ENCODE measurements at places on chromosomes 3 and 15.

DNA sequence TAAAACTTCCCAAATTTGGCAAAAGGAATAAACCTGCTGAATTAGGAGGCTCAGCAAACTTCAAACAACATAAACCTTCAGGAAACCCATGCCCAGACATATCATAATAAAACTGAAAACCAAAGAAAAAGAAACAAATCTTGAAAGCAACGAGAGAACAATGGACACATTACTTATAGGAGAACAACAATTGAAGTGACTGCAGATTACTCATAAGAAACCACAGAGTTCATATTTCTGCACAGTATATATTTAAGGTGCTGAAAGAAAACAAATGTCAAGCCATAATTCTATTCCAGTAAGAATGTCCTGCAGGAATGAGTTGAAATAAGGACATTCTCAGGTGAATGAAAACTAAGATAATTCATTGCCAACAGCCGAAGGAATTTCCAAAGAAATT lies 80.8 kb upstream of the PROK2 start:
- no peak for DNase-seq

- no peak for DNase-seq
Measured at GRCh38 chr15:40075298-40076044, 33.2 kb downstream of the BMF start.

DNA sequence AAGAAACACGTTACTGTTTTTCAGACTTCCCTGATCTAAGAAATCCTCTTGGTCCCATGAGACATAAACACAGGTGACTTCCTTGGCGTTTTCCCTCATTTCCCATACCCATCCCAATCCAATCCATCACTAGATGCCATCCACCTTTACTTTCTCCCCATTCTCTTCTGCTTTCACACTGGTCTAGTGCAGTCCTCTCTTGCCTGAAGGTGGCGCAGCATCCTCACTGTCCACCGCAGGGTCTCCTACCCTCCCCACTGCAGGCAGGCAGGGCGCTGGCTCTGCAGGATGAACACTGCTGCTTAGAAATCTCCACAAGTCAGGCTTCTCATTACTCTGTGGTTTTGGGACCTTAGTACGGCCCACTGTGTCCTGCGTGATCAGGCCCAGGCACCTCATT lies 58.2 kb downstream of the RAB7A start:
- DNase-seq, result peak; percentile 39

DNA sequence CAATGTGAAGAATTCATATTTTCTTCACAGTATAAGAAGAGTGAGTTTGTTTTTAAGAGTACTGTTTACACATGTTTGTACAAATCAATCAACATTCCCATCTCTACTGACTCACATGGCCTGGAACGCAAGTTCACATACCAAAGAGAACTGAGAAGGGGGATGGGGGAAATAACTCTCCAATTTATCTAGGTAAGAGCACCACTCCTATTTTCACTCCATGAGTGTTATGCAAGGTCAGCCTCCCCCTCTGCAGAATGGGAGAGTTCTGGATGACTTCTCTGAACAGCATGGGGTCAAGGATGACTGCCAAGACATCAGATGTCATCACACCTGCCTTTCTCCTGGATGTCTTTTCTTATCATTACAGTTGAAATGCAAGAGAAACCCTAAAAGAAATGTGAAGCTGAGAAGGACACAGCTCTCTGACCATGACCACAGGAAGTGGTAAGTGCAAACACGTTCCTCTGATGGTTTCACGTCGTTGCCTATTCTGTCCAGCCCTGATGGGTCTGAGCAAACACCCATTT lies 95.2 kb downstream of the SEMA6D start:
- no peak for DNase-seq

DNA sequence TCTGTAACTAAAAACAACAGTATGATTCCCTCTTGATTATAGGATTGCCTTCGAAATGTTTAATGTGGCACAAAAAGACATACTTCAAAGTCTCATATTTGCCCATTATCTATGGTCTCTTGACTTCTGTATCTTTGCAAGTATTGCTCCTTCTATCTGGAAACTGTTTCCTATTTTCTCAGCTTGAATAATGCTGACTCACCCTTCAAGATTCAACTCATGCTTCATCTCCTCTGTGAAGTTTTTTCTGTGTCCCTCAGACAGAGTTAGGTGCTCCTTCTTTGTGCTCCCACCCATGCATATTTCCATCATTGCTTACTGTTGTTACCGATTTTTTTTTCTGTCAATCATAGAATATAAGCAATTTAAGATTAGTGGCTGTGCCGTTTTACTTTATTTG lies 192.8 kb upstream of the ROBO1 start:
- DNase-seq, result no peak

DNA sequence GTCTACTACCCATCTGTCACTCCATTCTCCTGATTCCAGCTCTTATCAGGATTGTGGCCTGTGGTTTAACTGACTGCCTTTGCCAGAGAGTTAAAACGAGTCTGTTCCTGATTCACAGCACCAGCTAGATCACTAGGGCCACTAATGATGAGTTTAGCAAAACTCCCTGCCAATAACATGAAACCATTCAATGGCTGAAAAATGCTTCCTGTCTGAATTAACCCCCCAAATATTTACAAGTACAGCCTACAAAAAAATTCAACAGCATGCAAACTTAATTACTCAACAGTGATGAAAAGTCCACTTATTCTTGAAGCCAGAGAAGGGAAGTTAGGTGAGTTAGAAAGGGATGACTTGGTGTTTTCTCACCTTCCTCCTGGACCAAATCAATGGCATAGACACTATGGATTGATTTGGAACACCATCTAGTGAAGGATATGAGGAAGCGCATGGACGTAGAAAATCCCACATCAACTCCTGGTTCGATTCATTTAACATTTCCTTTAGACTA lies 141.4 kb downstream of the TGFBR2 start:
- DNase-seq, result no peak

DNA sequence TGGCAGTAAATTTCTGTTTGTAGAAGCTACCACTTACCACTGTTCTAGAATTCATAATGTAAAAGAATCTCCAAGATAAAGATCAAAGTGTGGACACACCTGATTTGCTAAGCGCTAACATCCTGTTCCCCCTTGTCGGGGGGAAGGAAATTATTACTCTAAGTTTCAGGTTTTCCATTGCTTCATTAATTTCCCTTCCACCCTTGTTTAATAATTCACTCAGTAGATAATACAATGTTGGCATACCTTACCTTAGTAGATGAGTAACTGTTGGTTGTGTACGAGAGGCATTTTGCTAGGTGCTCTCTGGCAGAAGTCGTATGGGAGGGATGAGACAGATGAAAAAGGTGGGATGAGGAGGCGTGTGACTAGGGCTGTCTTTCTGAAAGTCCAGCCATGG lies 641.2 kb upstream of the ARRDC4 start:
- DNase-seq, result no peak

GRCh38 chr3:101846709-101847108 lies 2.6 kb upstream of the NFKBIZ start:
- no peak for DNase-seq

GRCh38 chr3:86930831-86931230 lies 60.1 kb downstream of the VGLL3 start:
- DNase-seq, result no peak

GRCh38 chr3:22947851-22948250 lies 255.3 kb upstream of the UBE2E2 start:
- no peak for DNase-seq

DNA sequence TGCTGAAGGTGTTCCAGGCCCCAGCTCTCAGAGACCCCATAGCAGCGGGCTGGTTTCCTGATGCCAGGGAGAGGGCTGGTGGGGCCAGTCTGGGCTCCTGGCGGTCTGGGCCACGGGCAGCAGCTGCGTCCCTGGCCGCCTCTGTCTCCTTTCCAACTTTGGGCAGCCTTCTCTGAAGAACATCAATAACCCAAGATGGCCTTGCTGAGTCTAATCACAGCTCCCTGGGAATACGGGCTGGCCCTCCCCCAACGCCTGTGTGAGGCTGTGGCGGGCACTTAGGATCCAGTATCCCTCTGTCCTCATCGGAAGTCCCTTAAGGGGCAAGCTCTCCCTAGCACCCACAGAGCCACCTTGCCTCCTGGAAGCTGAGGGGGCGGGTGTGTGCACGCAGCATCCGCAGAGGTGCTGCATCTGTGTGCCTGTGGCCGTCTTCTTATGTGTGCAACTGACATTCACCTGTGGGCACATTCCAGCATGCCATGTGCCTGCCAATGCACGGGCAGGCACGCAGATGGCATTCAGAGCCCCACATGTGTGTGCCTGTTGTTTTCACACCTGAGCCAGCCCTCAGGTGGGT lies 2.1 kb downstream of the ATP2B2 start:
- DNase-seq, result no peak

- DNase-seq, result no peak
Measured at GRCh38 chr15:80019168-80019745, 40.2 kb upstream of the ZFAND6 start.

DNA sequence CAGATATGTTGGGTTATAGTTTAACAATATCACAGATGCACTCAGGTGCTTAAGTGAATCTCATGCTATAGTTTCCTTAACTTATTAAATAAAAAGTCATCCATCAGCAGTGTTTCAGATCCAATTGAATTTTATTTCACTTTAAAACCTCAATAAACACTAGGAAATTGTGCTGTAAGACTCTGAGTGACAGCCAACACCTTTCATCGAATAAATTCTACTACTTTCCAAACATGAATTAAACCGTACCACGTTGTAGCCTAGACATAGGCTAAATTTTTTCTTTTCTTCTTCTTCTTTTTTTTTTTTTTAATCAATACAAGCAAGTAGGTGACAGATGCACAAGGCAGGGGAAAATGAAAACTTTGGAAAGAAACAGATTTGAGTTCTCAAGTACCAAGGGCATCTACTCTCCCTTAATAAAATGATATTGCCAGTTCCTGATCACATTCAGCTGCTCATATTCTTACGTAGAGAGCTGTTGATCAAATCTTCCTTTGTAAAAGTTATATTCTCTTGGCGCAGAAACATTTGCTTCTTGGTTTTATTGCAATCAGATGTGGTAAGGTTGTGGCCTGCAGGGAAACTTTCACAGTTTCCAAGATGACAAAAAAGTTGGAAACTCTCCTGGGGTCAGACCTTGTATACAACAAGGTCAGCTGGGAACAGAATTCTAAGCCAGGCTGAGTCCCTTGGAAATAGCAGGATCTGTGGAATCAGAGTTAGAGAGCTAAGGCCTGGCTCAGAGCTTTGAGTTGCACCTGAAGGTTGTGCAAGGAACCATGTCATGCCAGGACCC lies 147.7 kb downstream of the CD47 start:
- DNase-seq, result no peak

DNA sequence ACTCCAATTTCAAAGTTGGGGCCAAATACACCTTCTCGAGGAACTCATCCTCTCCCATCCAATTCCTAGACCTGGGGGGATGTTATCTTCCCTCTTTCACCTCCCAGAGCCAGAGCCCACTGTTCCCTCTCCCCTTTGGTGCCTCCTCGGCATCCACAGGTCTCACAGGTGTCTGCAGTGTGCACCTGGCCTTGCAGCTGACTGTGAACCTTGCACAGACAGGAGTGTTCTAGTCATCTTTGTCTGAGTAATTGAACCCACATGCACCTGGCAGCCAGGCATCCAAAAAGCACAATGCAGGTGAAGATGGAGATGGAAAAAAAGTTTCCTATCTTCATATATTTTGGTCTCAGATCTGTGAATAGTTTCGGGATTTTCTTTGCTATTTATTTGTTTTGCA lies 30.8 kb downstream of the PCOLCE2 start:
- no peak for DNase-seq

Measured in stimulated activated CD8-positive, alpha-beta memory T cell treated with anti-CD3 and anti-CD28 coated beads, Interleukin-4, amount 100 ng/mL, for 24 hours (primary cell).